ENCODE measurements at places on chromosomes 3 and 15.

DNA sequence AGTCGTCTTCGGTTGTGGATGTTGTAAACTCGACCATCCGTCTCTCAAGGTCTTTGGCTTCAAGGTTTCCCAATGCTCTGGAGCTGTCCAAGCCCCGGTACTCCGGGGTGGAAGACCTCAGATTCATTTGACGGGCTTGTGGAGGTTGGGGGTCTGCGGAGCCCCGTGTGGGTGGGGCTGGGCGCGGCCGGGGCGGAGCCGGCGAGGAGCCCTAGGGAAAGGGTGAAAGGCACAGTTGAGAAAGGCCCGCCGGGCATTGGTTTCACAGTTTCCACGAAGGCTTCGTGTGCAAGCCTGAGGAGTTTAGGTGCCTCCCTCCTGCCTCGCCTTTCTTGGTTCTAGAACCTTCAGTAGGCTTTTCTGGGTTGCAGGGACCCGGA lies 360 bp upstream of the MGA start:
- DNase-seq, result no peak

GRCh38 chr3:193736616-193737015 lies 143.6 kb downstream of the OPA1 start:
- no peak for DNase-seq

DNA sequence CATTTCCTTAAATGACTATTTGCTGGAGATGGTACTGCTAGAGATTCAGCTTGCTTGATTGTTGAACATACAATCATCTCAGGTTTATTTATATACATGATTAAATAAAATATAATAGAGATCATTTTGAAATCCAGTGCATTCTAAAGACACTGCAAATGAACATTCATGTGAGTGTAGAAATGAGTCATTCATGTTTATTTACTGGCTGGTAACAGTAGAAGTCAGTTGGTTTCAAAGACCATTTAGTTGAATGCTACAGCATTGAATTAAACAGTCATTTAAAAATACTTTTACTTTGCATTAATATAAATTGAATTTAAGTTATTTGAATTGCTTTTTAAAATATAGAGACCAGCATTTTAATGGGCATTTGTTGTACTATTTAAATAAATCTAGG lies 551.9 kb upstream of the GOLIM4 start:
- DNase-seq, result no peak

- no peak for DNase-seq
Observed at GRCh38 chr3:46936733-46937250, 39.8 kb downstream of the CCDC12 start.

DNA sequence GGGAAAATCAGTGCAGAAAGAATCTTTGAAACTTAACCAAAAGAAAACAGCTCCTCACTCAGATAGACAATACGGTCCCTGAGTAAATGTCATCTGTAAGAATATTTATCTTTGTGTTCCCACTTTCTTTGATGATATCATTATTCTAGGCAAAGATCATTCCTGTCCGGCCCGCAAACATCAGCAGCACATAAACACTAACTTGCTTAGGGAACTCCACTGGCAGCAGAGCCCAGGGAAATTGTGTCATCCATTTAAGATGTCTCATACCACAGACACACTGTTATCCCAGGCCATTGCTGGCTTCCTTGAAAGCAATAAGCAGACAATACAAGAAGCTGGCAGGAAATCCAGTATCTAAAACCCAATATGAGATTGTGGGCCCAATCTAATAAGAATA lies 20.1 kb upstream of the CD96 start:
- DNase-seq, result no peak

- no peak for DNase-seq
Observed at GRCh38 chr3:56042326-56042951, 425.8 kb downstream of the ERC2 start.

DNA sequence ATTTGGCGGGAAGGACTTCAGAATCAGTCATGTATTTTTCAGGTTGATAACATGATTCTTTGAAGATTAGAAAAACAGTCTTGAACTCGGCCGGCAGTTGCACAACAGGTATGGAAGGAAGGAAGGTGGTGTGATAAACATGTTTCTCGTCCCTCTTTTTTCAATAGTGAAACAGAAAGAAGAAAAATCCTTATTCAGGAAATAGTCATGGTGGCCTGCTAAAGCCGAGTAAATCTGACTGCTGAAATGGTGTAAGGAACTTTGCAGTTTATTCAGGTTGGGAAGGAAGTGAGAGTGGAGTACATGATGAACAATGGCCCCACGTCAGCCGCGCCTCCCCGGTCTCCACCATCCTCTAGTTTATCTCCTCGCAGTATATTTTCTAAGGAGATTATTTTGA lies 6.7 kb downstream of the RASGRP1 start:
- DNase-seq, result no peak

DNA sequence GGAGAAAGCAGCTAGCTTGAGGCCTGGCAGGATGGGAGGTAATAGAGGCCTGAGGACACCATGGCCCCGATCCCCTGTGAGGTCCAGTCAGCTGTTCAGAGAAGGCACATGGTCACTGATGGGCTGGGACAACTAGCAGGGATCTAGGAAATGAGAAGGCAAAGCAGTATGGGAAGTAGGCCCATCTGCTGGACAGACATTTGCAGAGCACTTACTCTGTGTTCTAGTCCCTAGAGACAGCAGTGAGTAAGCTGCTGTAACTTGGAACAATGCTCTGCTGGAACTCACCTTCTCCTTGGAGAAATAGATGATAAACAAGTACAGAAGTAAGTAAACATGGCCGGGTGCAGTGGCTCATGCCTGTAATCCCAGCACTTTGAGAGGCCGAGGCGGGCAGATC lies 7.1 kb downstream of the ECE2 start:
- no peak for DNase-seq

DNA sequence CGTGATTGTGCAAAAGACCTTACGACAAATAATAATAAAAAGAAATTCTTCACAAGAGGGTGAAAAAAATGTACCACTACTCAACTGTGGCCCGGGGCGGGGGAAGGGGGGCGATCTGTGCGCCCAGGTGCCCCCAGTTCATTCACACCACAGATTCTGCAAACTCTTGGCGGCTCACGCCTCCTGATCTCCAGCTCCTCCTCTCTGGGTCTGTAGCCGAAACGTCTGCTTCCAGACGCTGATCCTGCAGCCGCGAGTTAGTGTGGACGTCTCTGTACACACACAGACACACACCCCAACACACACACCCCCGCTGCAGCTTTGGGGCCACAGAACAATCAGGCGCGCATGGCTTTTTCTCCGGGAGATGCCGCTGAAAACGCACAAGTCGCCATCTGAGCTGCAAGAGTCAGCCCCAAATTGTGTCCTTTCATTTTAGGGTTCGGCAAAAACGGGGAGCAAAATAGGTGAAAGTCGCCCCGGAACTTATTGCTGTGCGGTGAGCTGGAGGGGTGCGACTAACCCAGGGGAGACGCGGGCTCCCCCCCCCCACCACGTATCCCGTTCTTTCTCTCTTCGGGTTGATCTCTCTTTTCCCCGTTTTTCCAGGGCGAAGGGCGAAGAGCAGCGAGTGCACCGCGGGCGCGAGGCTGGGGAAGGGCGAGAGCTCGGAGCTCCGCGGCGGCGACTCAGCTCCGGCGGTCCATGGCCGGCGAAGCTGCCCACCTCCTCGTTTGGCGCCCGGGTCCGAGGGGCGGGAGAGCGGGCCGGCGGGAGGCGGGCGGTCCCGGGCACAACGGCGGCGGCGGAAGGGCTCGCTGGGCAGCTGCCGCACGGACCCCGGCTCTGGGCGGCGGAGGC lies 505 bp upstream of the WNT5A start:
- DNase-seq, result no peak

DNA sequence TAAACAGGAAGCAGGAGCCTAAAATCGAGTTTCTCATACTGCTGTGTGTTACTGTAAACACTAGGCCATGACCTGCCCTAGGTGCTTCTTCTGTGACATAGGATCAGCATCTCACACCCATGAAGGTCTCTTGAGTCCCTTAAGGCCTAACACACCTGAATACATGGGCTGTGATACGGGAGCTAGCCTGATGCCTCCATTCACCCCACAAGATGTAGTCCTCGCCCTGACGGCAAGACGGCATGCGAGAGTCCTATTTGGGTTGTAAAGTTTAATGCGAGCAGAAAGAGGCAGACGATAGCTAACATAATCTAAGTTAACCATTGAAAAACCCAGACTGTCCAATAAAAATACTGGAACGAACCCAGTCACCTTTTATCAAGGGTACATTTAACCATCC lies 241.1 kb upstream of the ICE2 start:
- no peak for DNase-seq

DNA sequence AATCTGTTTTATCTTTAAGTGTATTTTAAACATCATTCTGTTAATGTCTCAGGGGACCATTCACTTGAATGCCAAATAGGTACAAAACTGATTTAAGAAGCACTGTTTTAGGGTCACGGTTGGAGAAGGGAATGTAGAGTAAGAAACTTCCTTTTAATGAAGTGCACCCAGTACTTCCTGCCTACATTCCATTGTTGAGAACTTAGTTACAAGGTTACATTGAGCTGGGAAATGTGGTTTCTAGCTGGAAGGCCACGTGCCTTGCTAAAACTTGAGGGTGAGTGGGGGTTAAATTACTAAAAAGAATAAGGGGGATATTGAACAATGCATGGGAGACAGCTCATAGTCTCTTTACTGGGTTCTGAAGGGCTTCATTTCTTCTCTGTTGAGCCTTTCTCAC lies 78.3 kb upstream of the TBC1D5 start:
- no peak for DNase-seq

GRCh38 chr3:120596853-120597223 lies 702 bp downstream of the NDUFB4 start:
- DNase-seq, result no peak

DNA sequence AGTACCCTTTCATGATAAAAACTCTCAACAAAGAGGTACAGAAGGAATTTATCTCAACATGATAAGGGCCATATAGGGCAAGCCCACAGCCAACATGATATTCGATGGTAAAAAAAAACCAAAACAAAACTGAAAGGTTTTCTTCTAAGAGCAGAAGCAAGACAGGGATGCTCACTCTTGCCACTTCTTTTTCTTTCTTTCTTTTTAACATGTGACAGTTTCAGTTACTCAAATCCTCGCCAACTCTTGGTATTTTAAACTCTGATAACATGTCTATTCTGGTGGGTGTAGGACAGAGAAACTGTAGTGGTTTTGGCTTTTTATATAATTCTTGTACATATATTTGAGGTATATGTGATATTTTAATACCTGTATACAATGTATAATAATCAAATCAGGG lies 74.0 kb upstream of the NMNAT3 start:
- DNase-seq, result no peak

DNA sequence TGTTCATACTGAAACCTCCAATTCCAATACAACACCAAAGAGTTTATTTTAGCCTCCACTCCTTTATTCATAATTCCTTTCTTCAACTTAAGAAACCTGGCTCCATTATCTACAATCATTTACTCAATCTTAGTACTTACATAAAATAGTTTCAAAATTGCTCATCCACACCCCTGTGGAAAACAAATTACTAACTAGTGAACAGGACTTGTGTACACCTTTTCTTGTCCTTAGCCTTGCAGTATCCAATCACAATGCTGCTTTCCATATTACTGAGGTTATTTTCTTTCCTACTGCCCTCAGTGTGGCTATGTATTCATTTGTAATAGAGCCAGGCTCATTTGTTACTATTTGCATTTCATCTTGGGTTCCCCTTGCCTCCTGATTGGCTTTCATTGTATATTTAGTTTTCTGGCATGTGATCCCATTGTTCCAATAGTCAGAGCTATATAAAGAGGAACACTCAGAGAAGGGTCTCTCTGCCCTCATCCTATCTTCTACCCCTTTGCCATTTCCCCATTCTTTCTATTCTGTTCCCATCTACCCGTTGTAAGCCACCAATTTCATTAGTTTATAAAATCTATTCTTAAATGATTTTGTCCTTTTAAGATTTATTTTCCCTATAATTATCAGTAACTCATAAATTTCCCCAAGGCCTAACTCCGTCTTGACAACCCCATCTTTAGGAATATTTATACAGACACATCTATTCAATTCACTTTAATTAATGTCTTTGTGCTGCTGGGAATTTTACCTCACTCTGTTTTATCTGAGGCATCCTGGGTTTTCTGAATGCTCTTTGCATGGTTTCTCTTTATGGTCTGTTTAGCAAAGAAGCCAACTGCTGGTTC lies 67.9 kb upstream of the RBP1 start:
- DNase-seq, result no peak

DNA sequence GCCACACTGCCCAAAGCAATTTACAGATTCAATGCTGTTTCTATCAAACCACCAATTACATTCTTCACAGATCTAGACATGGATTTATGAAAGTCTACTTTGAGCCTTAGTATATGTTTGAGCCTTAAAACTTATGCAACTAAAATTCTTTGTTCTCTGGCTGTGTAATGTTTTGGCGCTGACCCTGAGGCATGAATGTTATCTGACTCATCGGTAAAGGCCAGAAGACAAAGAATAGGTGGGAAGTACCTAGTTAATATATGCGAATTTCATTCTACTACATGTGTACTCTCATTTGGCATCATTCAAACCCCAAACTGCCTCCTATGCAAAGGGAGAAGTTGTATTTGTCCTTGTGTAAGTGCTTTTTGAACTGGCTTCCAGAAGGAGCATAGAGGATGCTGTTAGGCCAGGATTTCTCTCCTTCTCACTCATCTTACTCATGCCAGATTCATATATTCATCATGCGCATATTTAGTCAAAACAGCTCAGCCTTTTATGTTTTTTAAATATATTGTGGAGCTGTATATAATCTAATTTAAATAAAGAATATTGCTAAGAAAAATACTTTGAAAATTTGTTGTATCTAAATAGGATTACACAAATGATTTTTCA lies 204.2 kb downstream of the NFKBIZ start:
- no peak for DNase-seq

GRCh38 chr15:48806151-48806550 lies 4.7 kb downstream of the CEP152 start:
- DNase-seq, result no peak

DNA sequence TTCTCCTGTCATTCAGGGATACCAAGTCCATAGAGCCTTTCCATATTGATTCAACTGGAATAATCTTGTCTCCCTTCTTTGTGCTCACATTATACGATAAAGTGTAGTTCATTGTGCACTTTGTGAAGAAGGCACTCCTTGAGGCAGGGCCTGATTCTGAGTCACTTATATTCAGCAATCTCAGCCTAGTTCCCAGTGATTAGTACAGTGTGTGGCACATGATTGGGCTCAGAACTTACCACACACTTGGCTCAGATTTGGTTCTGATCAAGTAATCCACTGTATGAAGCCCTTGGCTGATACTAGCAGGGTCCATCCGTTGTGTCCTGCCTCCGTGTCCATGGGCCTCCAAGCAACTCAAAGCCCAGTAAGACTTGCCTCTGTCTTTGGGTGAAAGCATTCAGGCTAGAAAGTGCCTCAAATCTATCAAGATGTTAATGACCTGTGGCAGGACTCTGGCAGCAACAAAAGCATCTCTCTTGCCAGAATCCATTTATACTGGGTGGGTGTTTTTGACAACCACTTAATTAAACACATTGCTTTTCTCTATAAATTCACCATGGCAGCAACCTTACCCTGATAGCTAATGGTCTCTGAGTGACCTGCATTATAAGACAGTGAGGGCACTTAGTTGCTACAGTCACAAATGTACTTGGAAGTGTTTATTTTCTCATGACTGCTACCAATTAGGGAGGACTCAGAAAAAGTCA lies 51.3 kb downstream of the TPRG1 start:
- DNase-seq, result no peak
